OCI-M1 (cell line): ENCODE measurements at places on chromosomes 2 and 18.

GRCh38 chr2:201448701-201449100 is 2.6 kb downstream of the TRAK2 start:
- DNase-seq = no peak

DNA sequence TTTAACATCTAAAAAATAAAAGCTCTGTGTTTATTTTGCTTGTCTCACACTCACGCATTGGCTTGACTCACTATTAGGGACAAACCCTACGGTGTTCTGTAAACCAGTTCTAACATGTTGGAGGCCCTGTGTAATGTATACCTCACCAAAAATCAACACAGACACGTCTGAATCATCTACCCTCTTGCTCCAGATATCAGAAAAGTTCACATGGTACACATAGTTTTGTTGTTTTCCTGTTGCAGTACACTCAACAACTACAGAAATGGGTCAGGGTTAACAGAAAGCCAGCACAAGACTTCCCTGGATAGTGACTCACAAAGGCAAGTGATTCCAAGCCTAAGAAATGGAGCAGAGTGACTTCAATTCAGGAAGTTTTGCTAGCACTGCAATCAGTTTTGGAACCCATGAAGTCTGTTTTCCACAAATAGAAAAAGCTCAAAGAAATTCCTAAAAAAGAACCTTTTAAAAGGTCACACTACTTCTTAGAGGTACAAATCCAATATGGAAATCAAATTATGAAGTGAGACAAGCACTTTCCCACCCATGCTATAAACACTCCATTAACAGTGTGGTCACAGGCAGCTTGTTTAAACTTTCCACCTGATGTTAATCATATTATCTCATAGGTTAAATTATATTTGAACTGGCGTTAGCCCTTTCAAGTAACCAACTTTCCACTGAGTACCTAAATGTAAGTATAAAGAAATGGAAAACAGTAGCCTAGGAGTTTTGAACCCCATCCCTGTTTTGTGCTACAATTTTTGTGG is 87.4 kb downstream of the GAREM1 start:
- no peak for DNase-seq

- no peak for DNase-seq
Measured at GRCh38 chr2:144796936-144797335, 277.0 kb upstream of the ZEB2 start.

DNA sequence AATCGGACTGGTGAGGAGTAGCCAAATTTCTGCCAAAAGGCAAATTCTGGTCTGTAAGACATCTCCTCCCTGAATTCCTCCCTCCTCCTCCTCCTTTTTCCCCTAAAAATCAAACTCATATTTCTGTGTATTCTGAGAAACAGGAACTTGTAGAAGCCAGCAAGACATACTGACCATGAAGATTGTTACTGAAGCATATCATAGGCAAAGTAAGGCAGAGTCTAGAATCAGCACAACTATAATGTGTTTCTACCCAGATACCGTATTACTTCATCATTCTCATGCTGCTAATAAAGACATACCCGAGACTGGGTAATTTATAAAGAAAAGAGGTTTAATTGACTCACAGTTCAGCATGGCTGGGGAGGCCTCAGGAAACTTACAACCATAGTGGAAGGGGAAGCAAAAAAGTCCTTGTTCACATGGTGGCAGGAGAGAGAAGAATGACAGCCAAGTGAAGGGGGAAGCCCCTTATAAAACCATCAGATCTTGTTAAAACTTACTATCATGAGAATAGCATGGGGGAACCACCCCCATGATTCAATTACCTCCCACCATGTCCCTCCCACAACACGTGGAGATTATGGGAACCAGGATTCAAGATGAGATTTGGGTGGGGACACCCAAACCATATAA is 24.9 kb upstream of the EPC2 start:
- DNase-seq = peak; percentile 53

GRCh38 chr2:142234741-142235140 is 103.9 kb upstream of the LRP1B start:
- DNase-seq = peak; percentile 23

- peak; percentile 20 for DNase-seq
Measured at GRCh38 chr2:191870744-191871143, 23.9 kb upstream of the CAVIN2 start.

DNA sequence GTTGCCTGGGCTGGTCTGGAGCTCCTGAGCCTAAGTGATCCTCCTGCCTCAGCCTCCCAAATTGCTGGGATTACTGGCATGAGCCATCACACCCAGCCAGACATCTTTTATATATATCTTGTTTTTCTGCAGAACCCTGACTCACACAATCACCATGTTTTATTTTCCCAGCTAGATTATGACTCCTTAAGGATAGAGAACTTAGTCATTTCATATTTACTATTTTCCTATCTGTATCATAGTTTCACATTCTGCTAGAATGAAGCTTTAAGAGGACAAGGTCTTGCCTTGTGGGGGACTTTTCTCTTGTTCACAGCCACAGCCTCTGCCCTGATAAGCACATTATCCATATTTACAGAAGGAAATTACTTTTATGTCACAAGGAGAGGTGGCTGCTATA is 73.9 kb downstream of the LBH start:
- no peak for DNase-seq

DNA sequence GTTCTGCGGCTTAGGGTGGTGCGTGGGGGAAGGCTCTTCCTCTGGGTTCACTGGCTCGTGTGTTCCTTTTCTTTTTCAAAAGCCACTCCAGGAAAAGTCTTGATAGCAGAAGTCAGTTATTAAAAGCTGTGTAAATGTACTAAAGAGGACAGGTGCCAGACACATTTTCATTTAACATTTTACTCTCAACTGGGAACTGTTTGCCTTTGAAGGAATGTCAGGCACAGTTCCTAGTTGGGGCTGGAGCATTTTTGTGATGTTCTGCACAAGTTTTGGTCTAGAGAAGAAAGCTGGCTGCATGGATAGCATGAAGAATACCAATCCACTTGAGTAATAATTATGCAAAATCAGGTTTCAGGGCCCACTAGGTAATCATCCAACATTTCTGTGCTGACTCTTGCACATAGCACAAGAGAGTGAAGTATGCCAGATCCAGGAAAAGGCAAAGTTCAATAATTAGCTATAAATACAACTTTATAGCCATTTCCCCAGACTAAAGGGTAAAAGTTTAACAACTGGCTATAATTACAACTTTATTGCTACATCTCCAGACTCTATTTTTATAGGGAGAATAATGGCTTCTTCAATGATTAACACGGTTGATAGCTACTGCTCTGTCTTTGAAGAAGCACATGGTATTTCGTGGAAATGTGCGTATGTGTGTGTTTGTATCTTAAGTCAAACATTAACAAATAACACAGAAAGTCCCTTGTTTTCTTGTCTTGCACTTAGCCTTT is 16.2 kb downstream of the SCYGR8 start:
- no peak for DNase-seq

DNA sequence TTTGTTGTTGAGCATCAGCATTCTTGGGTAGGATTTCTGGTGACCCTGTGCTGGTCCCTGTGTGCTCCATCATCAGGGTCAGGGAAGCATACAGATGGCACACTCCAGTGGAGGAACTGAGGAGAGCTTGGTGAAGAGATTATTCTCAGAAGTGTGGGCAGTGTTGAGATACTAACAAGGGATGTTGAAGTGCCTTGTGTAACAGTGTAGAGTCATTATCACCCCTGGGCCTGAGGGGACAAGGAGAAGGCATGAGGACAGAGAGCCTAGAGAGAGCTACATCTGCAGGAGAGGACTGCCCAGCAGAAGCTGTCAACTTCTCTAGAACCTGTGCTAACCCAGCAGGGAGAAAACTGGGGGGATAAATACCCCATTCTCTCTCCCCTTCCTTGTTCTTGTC is 189.0 kb downstream of the PLCL1 start:
- DNase-seq = no peak

- peak; percentile 85 for DNase-seq
Measured at GRCh38 chr18:11154368-11154989, 5.1 kb upstream of the PIEZO2 start.

GRCh38 chr2:219111375-219112061 is 49.1 kb downstream of the NHEJ1 start:
- no peak for DNase-seq

- DNase-seq = no peak
Measured at GRCh38 chr18:50656396-50656795, 96.5 kb downstream of the MAPK4 start.

GRCh38 chr18:37253394-37254235 is 312.0 kb downstream of the CELF4 start:
- no peak for DNase-seq

GRCh38 chr18:50626317-50626716 is 66.4 kb downstream of the MAPK4 start:
- no peak for DNase-seq

DNA sequence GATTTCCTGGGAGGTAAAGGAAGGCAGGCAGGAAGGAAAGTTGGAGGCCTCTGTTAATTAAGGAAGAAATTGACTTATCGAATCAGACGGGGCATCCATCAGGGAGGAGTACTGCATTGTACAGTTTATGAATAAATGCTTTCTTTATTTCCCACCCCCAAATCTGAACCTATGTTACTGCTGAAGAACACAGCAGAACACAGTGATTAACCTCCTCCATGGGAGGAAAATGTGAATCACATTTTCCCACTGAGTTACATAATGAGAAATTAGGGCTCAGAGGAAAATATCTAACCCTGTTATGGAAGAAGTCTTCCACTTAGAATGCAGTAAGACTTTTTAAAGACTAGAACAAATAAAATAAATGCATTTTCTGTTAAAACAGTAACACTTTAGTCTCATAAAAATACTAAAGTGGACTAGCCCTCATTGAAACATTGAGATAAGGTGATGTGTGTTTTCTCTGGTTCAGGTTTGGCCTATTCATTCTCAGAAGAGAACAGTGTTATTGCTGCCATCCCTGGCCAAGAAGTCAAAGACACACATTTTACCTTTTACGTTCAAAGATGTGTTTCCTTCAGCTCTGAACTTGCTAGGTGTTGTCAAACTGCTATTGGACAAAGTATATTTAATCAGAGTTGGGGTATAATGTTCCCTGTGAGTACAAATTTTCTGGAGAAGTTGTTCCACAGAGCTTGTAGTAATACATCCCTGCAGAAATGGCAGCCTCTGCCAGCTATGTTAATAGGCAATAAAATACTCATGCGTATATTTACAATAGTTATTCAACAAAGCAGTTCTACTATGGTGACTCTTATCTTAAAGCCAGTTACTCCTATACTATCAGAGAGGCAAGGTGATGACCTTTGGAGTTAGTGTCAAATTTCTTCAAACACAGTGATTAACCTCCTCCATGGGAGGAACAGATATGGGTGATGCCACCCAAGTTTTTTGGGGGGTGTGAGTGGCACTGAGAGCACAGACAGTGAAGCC is 11.1 kb downstream of the DNAH6 start:
- DNase-seq = no peak

DNA sequence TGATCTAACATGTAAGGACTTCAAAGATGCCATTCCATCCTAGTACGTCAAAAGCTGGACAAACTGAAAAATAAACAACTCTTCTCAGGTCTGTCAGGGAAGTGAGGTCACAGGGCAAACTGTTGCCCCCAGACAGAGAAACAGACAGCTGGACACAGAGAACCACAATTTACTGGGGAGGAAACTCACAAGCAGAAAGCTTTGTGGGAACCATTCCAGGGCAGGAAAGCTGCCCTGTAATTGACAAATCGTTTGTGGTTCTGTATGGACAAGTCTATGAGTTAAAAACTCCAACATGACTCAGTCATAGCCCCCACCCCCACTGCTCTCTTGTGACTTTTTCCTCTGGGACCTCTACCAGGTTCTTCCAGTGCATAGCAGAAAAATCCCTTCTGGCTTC is 28.4 kb downstream of the MCEE start:
- DNase-seq = no peak

GRCh38 chr2:168969865-168970264 is 61.3 kb downstream of the ABCB11 start:
- DNase-seq = no peak

DNA sequence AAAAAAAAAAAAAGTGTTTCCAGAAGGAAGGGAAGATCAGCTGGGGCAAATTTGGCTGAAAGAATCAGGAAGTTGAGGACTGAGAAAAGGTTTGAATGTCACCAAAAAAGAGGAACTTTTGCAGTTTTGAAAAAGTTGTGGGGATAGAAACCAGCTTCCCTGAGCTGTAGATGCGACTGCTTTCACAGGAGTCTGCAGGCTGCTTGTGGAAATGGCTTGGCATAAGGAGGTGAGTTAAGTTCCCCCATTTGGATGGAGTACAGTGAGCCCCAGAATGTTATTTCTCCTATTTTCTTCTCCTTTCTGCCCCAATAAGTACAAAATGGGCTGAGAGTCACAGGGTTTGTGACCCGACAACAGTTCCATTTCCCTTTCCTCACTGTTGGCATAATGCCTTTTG is 16.5 kb upstream of the ME2 start:
- DNase-seq = peak; percentile 64

- no peak for DNase-seq
Measured at GRCh38 chr2:3040496-3041140, 337.0 kb downstream of the EIPR1 start.

GRCh38 chr2:53867169-53867568 is 7.4 kb upstream of the GPR75 start:
- no peak for DNase-seq

DNA sequence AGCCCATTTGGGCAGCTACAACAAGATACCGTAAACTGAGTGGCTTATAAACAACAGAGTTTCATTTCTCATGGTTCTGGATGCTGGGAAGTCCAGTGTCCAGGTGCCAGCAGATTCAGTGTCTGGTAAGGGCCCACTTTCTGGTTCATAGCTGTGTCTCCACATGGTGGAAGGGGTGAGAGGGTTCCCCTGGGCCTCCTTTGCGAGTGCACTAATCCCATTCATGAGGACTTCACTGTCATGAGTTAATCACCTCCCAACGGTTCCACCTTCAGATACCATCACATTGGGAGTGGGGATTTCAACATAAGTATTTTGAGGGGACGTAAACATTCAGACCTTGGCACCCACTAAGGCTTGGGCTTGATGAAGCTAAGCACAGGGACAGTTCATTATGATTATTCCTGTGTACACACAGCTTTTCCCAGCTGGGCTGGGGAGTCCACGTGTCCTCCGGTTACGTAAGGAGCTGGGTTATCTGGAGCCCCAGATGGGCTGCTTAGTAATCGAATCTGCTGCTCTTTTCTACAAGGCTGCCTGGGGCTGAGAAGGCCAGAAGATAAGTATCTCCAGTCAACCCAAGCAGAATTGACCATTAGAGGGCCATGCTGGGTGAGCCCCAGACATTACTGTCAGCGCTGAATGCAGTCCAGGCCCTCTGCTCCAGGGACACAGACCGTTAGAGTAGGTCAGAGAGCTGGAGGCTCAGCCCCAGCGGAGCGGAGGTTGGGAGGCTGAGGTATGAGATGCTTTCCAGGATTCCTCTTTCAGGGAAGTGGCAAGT is 42.7 kb downstream of the EPAS1 start:
- peak; percentile 99 for DNase-seq

DNA sequence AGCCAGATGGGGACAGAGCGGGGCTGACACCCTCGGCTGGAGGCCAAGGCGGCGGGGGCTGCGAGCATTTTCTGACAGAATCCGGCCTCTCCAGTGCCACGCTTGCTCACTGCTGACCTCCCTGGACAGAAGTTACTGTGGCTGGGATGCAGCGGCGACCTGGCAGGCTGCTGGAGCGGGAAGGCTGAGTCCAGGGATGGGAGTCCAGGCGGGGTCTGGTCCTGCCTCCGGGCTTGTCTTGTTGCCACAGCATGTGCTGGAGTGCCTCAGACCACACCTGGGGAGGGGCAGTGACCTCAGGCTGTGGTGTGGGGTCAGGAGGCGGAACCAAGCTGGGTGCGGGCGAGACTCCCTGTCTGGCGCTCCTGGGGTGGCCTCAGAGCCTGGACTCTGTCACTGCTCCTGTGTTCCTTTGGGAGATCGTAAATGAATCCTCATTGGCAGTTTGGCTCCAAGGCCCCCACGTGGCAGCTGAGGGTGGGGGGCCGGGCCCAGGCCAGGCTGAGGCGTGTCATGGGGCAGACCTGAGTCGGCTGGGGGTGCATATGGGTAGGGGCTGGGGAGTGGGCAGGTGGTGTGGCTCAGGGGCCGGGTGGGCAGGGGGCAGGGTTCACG is 5.5 kb downstream of the BOK start:
- DNase-seq = no peak
